ENCODE measurements at places on chromosomes 11 and 22.

DNA sequence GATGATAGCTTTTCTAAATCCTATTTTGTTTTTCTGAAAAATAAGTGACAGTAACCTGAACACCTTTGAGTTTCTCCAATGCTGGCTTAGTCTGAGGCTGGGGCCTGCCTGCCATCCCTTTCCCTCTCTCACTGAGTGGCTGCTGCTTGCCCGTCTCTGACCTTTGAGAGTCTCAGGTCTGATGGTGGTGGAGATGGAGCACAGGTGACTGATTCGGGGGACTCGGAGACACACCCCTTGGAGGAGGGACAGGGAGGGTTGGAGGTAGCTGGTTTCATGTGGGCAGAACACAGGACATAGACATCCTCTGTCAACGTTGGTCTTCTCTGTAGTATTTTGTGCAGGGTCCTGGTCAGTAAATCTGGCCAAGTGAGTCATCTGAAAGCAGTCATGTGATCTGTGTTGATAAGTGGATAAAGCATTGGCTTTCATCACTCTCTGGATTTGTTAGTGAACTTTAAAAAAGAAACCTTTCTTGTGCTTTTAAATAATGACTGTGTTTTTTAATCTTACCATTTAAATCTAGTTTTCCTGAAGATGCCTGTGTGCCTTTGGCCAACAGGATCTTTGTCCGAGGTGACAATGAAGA lies 47.1 kb upstream of the CLDN5 start:
- no peak for DNase-seq

GRCh38 chr11:47791774-47792430 lies 24.8 kb upstream of the FNBP4 start:
- no peak for DNase-seq

GRCh38 chr22:44393066-44393465 lies 80.3 kb upstream of the SHISAL1 start:
- no peak for DNase-seq

- no peak for DNase-seq
These were observed 1.6 kb downstream of the HRAS start for GRCh38 chr11:533586-534395.

- DNase-seq, result no peak
These were observed 120.0 kb upstream of the BDNF start for GRCh38 chr11:27820249-27820648.

- DNase-seq, result no peak
These were observed 6.4 kb downstream of the ANO5 start for GRCh38 chr11:22199243-22199642.

- DNase-seq, result peak; percentile 45
These were observed 6.9 kb downstream of the TRABD start for GRCh38 chr22:50192436-50193204.

DNA sequence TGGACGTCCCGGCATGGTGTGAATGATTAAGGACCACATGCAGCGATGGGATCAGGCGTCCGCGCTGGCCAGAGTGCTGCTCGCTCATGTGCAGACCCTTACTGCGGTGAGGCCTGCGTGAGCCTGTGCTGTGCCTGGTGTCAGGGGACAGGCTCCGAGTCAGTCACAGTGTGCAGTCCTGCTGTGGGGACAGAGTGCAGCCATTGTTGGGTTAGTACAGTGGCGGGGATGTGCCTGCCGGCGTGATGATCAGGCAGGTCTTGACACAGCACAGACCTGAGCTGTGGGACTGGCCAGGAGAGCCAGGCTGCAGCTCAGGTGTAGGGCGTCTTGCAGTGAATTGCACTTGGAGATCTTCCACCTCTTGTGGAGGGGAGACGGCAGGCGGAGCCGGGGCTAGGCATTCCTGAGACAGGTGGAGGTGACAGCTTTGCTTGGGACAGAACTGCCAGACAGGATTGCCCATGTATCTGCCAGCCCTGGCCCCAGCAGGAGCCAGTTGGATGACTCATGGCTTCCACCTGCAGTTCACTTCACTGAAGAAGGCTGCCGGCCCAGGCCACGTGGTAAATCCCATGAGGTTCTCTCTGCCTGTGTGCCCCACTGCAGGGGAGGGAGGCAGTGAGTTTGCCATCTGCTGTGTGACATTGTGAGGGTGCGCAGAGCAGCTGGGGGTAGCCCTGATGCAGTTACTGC lies 17.3 kb downstream of the TRMU start:
- no peak for DNase-seq

DNA sequence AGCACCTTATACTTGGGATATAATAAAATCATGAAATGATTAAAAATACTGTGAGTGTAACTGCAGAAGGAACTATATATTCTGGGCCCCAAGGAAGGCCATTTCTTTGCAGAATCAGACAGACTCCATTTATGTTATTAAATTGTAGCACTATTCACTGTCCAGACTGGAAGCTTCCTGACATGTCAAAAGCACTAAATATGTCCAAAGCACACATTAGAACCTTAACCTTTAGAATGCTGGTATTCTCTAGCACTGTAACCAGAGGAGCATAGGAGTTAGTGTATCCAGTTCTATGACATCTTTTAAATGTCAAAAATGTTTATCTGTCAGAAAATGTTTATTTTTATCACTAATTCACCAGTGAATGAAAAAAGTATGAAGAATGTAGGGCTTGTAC lies 246.9 kb downstream of the CADM1 start:
- DNase-seq, result no peak

GRCh38 chr11:3020011-3020410 lies 27.9 kb upstream of the NAP1L4 start:
- DNase-seq, result no peak

DNA sequence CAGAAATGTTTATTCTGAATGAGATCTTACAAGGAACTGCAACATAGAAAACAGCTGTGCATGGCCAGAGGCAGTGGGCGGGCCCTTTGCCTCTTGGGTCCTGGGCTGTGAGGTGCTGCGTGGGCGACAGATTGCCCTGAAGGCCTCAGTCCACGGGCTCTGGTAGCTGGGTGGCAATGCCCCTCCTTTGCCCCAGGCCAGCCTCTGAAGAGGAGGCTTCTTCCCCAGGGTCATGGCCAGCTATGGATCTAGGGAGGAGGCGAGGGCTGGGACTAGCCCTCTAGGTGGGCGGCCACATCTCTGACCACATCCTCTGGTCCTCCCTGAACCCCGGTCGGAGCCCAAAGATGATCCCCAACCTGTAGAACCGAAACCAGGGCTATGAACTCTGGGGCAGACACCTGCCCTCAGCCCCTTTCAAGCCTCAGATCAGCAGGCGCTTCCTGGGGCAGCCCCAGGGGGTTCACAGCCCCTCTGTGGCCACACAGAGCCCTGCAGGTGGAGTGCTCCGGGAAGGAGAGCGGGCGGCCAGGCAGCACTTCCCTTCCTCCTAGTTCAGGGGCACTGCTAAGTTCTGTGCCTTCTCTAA lies 6.6 kb upstream of the CDC42BPG start:
- DNase-seq, result peak; percentile 35

- no peak for DNase-seq
These were observed 57.6 kb downstream of the TSPAN18 start for GRCh38 chr11:44784436-44784760.

DNA sequence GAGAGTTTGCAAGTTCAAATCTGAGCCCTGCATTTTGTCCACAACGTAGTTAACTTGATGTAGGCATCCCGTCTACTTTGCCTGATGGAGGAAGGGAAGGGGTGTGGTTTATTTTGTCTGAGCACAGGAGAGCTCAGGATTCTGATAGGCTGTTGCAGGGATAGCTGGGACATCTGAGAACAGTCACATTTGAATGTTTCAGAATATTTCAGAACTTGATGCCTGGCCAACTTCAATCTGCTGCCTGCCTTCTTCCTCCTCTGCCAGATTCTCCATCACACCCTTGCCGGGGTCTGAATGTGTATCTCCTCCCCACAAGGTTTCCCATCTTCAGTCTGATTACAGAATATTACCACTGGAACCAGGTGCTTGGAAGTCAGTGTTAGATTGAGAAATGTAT lies 51.6 kb downstream of the NTM start:
- DNase-seq, result no peak

GRCh38 chr22:27885977-27886842 lies 32.8 kb downstream of the PITPNB start:
- DNase-seq, result no peak

GRCh38 chr22:22870577-22871404 lies 16.8 kb upstream of the IGLL5 start:
- peak; percentile 46 for DNase-seq

- no peak for DNase-seq
These were observed 23.8 kb downstream of the POU2AF2 start for GRCh38 chr11:111269146-111269868.

DNA sequence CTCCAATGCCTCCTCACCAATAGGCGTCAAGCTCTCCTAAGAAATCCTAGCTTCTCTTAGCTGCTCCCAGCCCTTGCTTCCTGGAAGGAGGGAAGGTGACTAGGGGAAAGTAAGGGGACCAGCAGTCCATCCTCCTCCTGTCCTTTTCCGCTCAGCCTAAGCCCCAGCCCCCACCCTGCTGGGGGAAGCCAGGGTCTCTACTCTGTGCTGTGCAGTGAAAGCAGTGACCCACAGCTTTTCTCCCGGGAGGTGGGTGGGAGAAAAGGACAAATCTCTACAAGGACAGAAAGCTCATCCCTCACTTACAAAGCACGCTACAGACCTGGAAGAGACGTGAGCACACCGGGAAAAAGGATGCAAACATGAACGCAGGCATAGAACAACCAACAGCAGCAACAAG lies 30.9 kb upstream of the PHLDA2 start:
- no peak for DNase-seq

GRCh38 chr22:20563466-20563906 lies 56.1 kb downstream of the MED15 start:
- DNase-seq, result no peak

- no peak for DNase-seq
These were observed 75.2 kb downstream of the MN1 start for GRCh38 chr22:27726331-27726685.

GRCh38 chr22:44680058-44680457 lies 21.9 kb upstream of the PRR5 start:
- peak; percentile 13 for DNase-seq

GRCh38 chr11:57475191-57475590 lies 14.9 kb downstream of the RTN4RL2 start:
- DNase-seq, result no peak

- DNase-seq, result no peak
These were observed 9.4 kb upstream of the PMM1 start for GRCh38 chr22:41598891-41599635.

DNA sequence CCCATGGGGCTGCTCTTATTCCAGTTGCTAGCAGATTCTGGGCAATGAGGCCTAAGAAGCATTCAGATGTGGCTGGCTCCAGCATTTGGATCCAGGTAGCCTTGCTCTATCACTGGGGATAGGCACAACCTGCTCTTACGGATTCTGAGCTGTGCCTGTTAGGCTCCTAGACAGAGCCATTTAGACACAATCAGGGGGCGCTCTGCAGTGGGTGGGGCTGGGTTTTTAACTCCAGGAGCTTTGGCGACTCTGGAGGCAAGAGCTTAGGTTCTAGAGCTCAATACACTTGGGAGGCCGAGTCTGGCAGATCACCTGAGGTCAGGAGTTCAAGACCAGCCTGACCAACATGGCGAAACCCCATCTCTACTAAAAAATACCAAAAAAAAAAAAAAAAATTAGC lies 32.0 kb downstream of the KCNC1 start:
- DNase-seq, result no peak

GRCh38 chr11:95429376-95429907 lies 198.4 kb upstream of the SESN3 start:
- DNase-seq, result no peak

DNA sequence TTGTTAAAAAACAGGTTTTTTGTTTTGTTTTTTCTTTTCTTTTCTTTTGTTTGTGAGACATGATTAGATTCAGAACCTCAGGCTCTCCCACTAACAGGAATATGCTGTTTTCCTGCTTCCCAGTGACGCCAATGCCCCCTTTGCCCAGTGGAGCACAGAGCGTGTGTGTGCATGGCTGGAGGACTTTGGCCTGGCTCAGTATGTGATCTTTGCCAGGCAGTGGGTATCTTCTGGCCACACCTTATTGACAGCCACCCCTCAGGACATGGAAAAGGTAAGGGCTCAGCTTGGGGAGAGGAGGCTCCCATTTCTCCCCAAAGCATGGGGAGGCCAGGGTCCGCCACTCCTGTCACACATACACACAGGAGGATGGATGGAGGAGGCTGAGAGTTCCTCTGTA lies 25.0 kb downstream of the CYB5R2 start:
- DNase-seq, result no peak

DNA sequence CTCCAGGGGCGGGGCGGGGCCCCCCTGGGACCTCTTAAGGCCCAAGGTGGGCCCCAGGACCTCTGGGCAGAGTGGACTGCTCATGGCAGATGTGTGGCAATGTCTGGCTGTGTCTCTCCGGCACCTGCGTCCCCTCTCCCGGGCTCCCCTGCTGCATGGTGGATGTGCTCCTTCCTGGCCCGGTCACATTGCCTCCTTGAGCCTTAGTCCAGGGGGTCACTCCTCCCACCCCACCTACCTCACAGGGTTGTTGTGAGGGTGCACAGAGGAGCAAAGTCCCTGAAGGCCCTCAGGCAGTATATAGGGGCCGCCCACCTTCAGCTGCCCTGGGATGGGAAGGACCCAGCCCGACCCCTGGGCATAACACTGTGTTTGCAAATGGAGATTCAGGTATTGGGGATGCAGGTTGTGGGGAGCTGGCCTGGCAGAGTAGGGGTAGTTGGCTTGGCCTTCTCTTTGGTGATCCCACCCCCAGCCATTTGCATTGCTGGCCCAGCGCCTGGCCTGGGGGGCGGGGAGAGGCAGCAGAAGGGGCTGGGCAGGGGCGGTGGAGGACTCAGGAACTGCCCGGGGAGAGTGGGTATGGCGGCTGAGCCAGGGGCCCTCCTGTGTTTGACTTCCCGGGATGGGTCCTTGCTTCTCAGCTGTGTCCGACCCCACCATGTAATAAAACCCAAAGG lies 11.3 kb downstream of the KCTD17 start:
- DNase-seq, result no peak

DNA sequence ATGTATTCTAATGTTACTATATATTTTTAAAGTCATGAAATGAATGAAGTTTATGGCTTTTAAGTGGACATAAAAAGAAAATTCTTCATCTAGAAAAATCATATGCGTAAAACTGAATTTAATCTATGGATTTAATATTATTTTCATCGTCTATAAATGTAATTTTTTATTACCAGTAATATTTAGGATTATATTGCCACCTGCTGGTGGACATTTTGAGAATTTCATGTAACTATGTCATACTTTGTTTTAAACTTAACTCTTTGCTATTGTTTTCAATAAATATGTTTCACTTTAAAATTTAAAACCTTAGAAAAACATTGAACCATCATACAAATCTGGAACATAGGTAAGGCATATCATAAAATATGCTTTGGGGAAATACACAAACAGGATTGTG lies 66.5 kb upstream of the CEP126 start:
- no peak for DNase-seq

GRCh38 chr22:19143967-19144400 lies 467 bp downstream of the ESS2 start:
- peak; percentile 29 for DNase-seq

DNA sequence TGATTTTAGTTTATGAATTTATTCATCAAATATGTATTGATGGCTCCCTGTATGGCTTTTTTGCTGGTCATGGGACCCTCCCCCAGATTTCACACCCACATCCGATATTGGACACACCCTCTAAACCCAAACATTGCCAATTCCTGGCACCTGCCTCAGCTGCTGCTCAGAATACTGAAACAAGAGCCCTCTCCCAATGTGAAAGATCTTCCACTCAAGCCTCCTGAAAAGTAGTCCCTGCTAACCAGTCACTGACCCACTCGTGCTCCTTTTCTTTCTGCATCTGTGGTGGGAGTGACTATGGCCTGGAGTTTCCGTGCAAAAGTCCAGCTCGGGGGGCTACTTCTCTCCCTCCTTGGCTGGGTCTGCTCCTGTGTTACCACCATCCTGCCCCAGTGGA lies at the start of gene CLDN25:
Gene CLDN25, plus strand, starts transcription at position 301 of the 400 bp plus-strand sequence. Its CDS starts 0 bp downstream, at position 301.
- no peak for DNase-seq

GRCh38 chr22:49052023-49052538 lies 775.6 kb downstream of the BRD1 start:
- peak; percentile 9 for DNase-seq
